ENCODE measurements at places on chromosomes 2 and 18.

- DNase-seq: no peak
These were observed 104.5 kb upstream of the KLHL14 start for GRCh38 chr18:32877371-32877770.

GRCh38 chr2:201363857-201364560 is 6.9 kb upstream of the FLACC1 start:
- DNase-seq: peak; percentile 74

DNA sequence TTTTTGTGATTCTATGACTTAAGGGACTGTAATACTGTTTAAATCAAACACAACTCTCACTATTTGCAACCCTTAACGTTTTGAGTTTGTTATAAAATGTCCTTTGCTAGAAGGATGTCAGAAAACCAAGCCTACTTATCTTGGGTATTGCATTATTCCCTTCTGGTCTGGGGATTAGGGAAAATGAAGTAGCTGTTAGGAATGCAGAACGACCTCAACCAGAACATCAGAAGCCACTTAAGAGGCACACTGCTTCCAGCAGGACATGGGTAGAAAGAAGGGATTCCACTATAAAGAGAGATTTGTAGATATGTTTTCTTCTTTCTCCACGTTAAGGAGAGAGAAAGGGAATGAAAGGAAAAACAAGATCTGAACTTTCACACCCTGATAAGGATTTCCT is 101.2 kb downstream of the SETBP1 start:
- DNase-seq: no peak

GRCh38 chr2:170816504-170817092 is at the start of gene GAD1:
Gene GAD1, plus strand, starts transcription at chr2:170816887. Its CDS starts 1,705 bp downstream, at chr2:170818592.
- DNase-seq: peak; percentile 90

GRCh38 chr2:204885747-204886146 is 340.5 kb downstream of the PARD3B start:
- DNase-seq: peak; percentile 67

GRCh38 chr2:229375251-229375650 is 104.2 kb upstream of the PID1 start:
- DNase-seq: no peak

- DNase-seq: no peak
These were observed 34.5 kb downstream of the RAB31 start for GRCh38 chr18:9742524-9743131.

DNA sequence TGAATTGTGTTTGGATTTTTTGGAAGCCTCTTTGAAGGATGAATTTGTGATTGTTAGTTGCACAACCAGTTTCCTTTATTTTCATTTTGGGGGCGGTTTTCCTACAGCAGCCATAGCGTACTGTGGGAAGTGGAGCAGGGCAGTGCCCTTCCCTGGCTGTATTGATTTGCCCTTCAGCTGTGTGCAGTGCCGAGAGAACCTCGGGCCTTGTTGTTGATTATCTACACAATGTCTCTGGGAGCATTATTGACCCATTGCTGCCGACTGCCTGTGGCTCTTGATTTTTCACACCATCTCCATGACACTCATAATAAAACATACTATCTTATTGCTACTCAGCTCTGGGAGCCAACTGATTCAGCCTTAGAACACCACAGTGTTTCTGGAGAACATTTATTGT is 162.2 kb upstream of the BOD1L2 start:
- DNase-seq: no peak

- no peak for DNase-seq
These were observed 453.7 kb downstream of the CNTNAP5 start for GRCh38 chr2:124478761-124479160.

- no peak for DNase-seq
These were observed 21.6 kb upstream of the C2orf42 start for GRCh38 chr2:70212298-70212932.
